ENCODE measurements at places on chromosomes 1 and 21.

DNA sequence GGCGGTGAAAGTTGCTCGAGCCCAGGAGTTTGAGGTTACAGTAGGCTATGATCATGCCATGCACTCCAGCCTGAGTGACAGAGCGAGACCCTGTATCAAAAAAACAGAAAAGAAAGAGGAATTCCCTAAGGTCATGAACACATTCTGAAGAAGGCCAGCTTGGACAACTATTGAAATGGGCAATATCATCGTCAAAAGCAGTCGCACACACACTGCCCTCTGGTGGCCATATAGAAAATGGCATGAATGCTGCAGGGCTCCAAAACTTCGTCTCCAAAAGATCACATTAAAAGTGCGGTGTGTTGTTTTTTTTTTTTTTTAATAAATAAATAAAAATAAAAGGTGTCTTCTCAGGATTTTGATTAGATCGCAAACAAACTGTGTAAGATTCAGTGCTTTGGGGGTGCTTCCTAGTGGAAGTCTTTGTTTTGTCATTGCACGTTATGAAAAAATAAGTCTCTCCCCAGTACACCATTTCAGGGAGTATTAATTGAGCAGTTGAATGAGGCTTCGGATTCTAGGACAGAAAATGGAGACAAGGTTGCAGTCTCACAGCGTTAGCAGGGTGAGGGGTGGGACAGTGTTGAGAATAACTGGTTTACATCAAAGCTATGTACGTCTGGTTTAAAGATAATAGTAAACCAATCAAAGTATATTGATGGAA, 87.5 kb upstream of the FMN2 start:
- peak; percentile 30 for DNase-seq

- DNase-seq: no peak
Measured at GRCh38 chr1:193221651-193222050, 35.2 kb upstream of the B3GALT2 start.

- DNase-seq: peak; percentile 63
Measured at GRCh38 chr1:27603309-27603680, 649 bp downstream of the AHDC1 start.

GRCh38 chr1:44294588-44295007, 60.5 kb downstream of the ERI3 start:
- no peak for DNase-seq

DNA sequence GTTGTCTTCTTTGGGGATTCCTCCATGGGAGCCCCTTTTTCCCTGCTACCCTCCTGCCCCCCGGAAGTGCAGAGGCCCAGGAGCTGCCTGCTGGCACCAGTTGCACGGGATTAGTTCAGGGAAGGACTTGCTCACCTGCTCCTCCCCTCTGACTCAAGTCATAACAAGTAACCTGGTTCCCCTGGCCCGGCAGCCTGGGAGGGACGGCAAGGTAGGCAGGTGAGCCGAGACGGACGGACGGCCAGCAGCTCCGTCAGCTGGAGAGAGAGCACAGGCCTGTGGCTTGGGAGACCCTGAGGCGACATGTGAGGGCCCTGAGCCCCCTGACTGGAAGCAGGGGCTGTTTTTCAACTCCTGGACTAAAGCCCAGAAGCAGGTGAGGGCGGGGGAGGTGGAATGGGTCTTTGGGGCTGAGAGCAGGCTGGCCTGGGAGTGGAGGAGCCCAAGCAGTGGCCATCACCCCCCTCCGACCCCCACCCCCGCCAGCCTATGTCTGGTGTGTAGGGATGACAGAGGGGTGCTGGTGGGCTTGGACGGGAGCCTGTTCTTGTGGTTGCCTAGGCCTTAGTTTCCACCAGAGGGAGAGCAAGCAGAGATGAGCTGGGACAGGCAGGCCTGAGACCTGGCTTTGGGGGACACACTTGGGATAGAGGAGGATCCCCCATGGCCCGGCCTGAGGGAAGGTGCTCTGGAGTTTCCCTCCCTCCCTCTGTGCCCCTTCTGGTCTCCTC, at the start of gene INAVA:
INAVA (plus strand) TSS at position 189 of the 731 bp plus-strand sequence. CDS start 3,501 bp downstream, outside the sequence.
- DNase-seq: no peak

DNA sequence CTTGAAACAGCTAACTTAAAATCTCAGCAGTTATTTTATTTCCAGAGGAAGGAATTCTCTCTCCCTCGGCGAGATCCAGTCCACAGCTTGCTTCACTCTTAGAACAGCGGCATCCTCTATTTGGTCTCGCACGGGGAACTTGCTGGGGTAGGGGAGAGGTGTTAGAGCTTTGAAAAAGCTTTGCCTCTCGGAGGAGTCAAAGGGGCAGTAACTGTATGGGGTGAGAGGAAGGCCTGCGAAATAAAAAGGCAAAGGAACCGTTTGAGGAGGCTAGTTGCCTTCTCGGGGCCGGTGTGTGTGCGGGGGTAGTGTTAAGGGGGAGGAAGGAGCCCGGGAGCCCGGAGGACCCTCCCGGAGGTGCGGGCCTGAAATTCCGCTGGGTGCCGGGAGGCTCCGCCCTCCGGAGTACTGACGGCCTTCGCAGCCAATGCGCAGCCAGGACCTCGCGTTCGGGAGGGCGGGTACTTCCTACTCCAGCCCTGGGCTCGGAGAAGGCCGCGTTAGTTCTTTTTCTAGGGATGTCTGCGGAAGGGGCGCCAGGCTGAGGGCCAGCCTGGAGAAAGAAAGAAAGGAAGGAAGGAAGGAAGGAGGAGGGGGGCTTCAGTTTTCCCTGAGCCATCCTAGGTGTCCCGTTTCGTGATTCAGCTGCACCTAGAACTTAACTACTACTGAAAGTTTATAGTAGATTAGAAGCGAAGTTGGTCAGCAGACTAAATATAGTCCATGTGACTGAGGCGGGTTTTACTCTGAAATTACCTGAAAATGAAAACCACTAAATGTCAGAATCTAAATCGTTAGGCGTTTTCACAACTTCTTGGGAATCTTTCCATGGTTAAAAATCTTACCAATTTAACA, 2.2 kb downstream of the NEK7 start:
- peak; percentile 91 for DNase-seq

DNA sequence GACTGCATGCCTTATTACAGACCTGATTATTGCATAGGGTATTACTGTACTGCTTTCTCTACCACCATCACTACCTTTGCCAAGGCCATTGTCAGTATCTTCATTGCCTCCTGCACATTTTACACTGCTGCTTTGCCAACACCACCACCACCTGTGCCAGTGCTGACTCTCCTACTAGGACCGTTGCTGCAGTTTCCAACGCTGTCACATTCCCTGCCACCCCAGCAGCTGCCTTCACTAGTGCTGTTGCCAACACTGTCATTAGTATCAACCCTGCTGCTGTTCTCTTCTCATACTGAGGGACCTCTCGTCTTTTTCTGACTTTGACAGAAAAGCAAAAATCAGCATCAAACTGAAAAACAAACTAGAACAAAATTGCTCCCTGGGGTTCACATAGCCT, 394.9 kb upstream of the B3GALT2 start:
- DNase-seq: no peak

Measured in activated CD8-positive, alpha-beta T cell treated with anti-CD3 and anti-CD28 coated beads for 36 hours (primary cell).